Left renal cortex interstitium (tissue), 4 donors: ENCODE measurements at places on chromosomes 13 and 19. TPM values are rescaled to one million over a fixed set of nuclear protein-coding genes. Genes with fewer than 3 reads are reported as not detected.

- no peak for DNase-seq
These were observed 83.7 kb upstream of the OBI1 start for GRCh38 chr13:78742659-78743058.

DNA sequence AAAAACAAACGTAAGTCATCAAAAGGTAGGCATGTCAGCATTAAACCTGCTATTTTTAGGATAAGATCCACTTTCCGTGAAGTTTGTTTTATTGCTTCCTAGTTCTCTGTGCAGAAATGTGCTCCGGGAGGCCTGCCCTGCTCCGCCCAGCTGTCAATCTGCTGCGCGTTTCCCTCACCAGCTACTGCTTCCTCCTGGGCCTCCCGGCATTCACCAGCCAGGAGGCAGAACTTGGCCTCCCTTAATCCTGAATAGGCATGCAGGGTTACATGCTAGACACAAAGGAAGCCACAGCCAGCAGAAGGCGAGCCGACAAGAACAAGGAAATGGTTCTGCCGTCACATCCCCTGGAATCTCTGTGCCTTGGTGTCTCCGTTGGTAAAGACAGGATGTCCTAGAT lies 386.2 kb downstream of the IRS2 start:
- no peak for DNase-seq

GRCh38 chr13:74561155-74561554 lies 427.0 kb upstream of the KLF12 start:
- no peak for DNase-seq

Gene CEACAM7
- not detected for polyA plus RNA-seq

DNA sequence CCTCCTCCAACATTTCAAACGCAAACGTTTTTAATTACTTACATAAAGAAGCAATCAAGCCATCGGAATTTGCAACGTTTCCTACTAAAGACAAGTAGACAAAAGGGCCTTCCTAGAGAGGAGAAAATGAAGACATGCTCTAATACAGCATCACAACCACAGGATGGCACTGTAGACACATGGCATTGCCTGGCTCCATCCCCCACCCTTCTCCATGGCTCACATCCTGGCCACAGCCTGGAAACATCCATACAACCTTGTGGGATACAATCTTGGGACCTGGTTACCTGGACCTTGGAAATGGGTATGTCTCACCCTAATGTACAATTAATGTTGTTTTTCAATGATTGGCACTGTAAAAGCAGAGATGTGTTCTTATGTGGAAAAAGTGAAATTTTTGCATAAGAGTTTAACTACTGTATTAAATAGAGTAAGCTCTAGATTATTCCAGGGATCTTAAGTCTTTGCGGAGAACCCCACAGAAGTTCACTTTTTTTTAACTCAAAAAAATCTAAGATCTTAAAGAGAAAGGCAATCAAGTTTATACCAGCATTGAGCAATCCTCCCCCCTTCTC lies 21.5 kb downstream of the EBPL start:
- no peak for DNase-seq

Gene ADGRE3
- not detected for polyA plus RNA-seq

DNA sequence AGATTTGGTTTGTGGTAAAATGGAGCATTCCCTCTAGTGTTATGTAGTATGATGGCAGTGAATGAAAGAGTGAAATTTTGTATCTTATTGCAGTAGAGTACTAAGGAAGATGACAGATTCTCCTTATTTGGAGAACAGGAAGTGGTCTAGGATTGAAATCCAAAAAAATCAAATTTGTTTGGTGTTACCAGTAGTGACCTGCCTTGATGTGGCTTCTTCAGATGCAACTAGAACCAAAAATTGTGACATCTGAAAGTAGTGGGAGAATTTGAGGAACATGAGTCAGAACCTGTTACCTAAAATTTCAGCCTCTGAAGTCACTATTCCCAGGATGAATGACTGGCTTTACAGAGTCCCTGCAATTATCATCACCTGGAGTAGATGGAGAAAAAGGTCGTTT lies 165.9 kb downstream of the KLF5 start:
- DNase-seq, result no peak

DNA sequence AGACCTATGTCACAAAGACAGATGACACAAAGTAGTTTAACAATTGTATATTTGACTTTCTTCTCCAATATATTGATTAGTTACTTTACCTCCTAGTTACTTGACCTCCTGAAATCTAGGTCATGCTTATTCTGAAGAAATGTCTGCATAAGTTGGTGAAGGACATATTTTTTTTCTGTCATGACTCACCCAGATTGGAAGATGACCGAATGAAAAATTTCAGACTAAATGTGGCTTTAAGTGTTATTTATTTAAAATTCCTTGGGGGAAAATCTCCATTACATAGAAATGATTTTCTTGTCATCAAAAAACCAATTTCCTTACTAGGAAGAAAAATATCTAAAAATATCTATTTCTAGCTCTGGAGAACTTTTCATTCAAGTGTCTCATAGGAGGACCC lies 217.1 kb downstream of the POSTN start:
- DNase-seq, result no peak

Gene CDX2
- not detected for polyA plus RNA-seq

Gene ACP5
- polyA plus RNA-seq, result 14.0 TPM

Gene S1PR5
- polyA plus RNA-seq, result 1.8 TPM

- no peak for DNase-seq
These were observed 271.9 kb downstream of the DNAJC15 start for GRCh38 chr13:43295321-43295720.

DNA sequence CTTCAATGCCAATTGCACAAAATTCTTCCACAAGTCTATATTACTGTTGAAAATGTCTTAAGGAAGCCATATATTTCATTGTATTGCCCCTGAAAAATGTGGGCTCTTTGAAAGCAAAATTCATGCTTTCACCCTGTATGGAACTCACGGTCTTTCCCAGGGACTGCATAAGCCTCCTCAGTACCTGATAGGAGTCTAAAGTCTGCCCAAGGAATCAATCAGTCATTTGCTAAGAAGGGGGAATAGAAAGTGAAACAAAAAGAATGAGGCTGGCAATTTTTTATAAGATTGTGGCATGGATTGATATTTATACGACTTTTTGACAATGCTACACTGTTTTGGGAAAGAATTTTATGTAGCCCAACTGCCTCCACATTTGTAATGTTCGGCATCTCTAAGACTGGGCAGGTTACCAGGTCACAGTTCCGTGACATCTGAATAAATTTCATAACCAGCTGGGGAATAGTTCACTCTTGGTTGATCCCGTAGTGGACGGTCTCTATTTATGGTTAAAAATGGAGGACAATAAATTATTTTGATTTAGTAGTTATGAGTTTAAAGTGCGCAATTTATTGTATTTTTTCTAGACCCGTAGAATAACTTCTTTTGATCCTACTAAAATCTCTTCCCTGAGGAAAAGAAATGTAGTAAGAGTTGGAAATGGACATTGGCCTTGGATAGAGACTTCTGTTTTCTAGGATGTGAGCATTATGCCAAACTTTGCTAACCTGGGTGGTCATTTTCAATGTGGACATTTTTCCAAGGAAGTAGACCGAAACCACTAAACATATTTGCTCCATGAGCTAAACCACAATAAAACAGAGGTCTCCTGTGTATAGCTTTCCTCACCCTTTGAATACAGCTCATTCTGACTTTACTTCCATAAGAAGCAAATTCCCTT lies 1585.4 kb downstream of the EFNB2 start:
- no peak for DNase-seq

- no peak for DNase-seq
These were observed 9.3 kb downstream of the PLEKHA4 start for GRCh38 chr19:48858984-48859710.

- no peak for DNase-seq
These were observed 153.6 kb upstream of the GPR12 start for GRCh38 chr13:26914148-26914547.

- no peak for DNase-seq
These were observed 68.2 kb downstream of the LRCH1 start for GRCh38 chr13:46621133-46621532.

DNA sequence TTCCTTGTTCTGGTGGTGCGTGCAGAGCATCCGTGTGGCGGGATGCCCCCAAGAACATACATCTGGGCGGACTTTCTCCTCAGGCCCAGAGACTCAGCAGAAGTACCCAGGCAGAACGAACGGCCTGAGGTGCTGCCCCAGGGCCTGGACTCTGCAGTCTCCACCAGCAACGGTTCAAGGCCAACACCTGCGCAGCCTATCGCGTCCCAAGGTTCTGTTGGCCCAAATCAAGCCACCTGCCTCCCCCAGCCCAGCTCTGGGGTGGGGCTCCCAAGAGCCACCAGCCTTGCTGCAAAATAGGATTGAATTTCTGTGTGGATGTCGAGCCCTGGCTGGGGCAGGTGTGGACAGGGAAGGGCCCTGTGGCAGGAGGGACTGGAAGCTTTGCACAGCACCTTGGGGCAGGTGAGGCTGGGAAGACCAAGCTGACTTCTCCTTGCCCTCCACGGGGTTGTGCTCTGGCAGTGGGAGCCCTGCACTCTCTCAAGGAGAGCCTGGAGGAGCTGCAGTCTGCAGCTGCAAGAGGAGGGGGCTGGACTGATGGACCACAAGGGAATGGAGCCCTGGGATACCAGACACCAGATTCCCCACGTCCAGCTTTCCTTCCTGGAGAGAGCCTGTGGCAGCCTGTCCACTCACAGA lies 146.9 kb downstream of the ZNF536 start:
- no peak for DNase-seq

Gene ODAD3
- polyA plus RNA-seq, result 2.0 TPM
